ENCODE measurements at places on chromosomes 2 and 18.

DNA sequence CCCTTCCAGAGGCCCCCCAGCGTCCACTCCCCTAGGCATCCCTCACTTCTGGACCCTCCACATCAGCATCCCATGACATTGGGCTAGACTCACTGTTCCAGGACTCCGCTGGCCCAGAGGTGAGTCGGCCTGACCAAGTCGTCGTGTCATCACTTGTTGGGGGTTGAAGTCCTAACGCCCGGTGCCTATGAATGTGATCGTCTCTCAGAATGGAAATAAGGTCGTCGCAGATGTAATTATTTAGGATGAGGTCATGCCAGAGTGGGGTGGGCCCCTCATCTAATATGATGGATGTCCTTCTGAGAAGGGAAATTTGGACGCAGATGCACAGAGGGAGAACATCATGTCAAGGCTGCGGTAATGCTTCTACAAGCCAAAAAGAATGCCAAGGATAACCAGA is 142.7 kb downstream of the AGAP1 start:
- DNase-seq = no peak

GRCh38 chr18:78239090-78239457 is 740.5 kb upstream of the SALL3 start:
- no peak for DNase-seq

GRCh38 chr2:165678882-165679281 is 115.2 kb downstream of the GALNT3 start:
- no peak for DNase-seq

GRCh38 chr18:36153203-36153602 is 23.5 kb downstream of the ELP2 start:
- DNase-seq = no peak

DNA sequence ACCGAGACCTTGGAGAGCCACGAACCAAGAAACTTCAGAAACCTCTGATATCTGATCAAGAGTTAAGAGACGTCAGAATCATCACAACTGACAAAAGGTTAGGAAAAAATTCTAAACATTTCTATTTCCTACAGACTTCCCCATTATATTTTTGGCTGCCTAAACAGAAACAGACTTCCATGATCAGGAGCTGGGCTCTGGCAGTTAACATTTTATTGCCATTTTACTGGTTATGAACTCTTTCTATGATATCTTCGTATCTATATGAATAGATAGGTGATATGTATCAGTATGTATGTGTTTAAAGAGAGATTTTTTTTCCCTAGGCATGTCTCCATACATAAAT is 31.1 kb upstream of the PPP1R1C start:
- no peak for DNase-seq

- no peak for DNase-seq
These were observed 10.7 kb upstream of the ADCY3 start for GRCh38 chr2:24930768-24931167.

DNA sequence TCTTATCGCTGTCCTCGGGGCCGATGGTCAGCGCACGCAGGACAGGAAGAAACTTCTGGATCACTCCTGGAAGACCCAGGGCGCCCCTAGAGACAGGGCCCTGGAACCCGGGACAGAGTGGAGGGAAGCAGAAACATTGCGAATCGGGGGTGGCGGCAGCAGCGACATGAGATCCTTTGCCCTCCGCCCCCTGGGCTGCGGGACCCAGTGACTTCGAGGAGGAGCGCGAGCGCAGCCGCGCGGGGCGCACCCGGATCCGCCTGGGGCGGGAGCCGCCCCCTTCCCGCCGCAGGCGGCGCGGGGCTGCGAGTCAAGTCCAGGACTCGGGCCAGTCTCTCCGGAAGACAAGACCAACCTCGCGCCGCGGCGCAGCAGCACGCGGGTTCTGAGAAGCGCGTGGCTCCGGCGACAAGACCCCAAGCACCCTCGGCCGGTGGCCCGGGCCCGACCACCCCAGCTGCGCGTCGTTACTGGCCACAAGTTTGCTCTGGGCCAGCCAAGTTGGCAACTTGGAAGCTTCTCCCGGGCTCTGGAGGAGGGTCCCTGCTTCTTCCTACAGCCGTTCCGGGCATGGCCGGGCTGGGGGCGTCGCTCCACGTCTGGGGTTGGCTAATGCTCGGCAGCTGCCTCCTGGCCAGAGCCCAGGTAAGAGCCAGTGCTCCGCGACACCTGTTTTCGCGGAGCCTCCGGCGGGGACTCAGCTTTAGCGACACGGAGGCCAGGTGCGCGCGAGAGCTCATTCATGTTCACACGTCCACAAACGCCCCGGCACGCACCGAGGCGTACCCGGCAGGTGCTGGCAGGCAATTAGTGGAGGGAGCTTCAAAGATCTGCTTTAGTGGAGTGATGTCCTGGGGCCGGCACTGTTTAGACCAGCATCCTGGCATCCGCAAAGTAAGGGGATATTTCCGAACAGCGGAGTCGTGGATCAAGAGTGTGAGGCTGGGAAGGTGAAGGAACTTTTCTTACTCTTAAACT is at the start of gene PTH2R:
Gene PTH2R (plus strand): TSS at position 319 of the 978 bp plus-strand sequence. CDS start 252 bp downstream, at position 571.
- no peak for DNase-seq

GRCh38 chr2:240618776-240619175 is 6.5 kb upstream of the GPR35 start:
- no peak for DNase-seq

DNA sequence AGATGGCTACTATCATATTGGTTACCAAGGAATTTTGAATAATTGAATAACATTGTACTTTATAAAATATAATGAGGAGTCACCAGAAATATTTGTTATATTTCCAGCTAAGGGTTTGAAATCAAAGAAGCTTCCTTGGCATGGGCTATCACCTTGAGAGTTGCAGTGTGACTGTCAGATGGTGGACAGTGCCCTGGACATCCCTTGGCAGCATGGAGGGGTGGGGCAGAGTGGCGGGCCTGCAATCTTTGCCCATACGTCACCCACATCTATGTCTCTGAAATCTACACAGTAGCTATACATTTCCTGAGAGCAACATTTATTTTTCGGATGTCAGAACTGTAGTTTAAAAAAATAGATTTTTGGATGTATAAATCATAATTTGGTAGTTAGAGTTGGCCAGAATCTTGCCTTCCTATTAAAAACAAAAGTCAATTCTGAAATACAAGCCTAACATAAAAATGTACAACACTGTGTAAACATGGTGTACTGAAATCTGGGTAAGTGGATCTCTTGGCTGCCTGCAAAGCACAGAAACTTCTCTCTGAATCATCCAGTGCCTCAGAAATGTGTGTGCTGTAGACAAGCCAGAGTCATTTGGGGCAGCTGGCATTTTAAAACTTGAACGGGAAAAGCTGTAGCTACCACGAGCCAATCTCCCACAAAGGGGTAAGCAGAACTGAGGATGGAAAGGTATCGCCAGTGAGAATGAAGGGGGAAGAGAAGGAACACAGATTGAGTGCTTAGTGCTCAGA is 124.2 kb upstream of the ARHGAP28 start:
- DNase-seq = no peak

DNA sequence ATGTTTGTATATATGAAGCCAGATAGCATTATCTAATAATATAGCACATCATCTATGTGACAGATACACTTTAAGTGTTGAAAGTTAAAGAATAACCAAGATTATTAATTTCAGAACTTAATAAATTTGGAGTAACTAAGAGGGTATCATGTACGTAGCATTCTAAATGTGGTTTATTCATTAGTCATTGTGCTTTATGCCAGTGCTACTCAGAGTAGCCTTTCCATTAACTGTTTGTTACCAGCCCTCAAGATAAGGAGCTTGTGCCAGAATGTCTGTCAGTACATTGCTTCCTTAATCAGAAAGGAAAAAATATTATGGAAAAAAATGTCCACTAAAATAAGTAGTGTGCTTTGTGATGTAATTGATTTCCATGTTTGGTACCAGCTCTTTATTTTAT is 94.9 kb upstream of the TWSG1 start:
- no peak for DNase-seq

DNA sequence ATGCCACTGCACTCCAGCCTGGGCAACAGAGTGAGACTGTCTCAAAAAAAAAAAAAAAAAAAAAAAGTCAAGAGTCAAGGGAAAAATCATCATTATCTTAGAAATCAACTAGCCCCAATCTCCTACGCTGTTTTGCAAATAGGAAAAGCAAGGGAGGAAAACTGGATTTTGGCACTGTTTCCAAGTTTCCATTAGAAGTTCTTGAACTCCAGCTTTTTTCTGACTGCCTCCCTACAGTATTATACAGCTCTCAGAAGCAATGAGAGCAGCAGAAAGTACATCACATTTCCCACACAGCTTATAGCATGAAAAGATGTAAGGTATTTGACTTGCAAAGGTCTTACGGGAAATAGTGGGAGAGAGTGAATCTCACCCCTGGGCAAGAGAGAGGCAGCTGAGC is 127.8 kb downstream of the OSR1 start:
- no peak for DNase-seq

- DNase-seq = no peak
These were observed 178.9 kb downstream of the LNPK start for GRCh38 chr2:175823002-175823706.

DNA sequence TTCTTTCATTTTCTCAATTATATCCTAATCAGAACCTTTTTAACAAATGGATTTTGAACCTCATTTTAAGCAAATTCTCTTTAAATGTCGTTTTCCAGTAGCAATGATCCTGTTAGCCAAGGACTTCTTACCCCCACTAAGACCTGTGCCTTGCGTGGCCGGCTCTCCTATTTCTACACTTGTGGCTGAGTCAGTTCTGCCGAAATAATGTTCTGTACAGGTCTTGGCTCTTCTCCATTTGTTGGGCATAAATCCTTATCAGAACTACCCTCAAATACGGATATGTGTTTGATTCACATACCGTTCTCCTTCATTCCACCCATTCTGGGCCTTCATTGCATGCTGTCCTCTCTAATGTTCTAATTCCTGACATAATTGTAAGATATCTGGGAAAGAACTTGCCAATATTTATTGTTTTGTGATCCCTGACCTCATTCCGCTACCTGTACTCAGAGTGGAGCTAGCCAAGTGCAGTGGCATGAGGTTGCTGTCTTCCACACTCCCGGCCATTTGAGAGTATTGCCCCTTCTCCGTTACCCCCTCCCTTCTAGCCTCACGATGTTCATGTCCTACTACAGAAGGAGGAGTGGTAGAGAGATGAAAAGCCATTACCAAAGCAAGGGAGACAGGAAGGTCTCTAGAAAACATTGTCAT is 78.7 kb downstream of the MYOM1 start:
- no peak for DNase-seq

- DNase-seq = no peak
These were observed 94.8 kb upstream of the B3GNT7 start for GRCh38 chr2:231300722-231301076.

GRCh38 chr2:191376981-191377629 is 131.9 kb downstream of the MYO1B start:
- DNase-seq = no peak

- no peak for DNase-seq
These were observed 78.2 kb downstream of the GBX2 start for GRCh38 chr2:236090027-236090382.

DNA sequence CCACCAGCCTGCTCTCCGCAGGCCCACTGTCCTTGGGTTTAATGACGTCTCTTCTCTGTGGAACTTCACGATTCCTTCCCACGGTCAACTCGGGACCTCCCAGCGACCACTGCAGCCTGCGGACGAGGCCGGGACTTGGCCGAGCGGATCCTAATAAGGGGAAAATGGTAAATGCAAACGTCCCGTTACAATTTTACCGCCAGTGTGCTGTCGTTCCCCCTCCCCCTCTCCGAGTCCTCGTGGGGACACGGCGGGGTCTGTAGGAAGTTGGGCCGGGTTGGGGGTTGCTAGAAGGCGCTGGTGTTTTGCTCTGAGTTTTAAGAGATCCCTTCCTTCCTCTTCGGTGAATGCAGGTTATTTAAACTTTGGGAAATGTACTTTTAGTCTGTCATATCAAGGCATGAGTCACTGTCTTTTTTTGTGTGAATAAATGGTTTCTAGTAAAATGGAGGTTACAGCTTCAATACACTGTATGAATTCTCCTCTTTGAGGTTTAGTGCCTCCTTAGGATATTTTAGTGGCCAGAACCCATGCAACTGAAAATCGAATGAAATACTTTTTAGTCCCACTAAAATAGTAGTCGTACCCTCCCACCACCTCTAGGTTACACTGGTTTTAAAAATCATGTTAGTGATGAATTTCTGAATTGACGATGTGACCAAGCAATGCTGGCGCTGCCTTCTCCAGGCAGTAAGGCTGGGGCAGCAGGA is 2.3 kb downstream of the HOXD11 start:
- no peak for DNase-seq

DNA sequence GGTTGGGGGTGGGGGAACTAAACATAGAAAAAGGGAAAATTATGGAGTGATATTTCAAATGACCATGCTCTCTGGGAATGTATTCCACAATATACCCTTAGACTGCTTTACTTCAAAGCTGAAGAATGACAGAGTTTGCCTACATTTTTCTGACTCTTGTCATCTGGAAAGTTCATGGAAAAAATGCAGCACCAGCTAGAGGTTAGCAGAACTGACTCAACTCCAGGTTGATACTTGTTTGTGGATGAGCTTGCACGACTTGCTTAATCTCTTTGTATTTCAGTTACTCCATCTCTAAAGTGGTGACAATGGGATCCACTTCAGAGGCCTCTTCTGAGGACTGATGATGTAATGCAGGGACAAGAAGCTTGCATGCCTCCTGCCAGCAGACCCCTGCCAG is 824.0 kb upstream of the ID2 start:
- DNase-seq = no peak

- DNase-seq = no peak
These were observed 202.5 kb downstream of the CTNNA2 start for GRCh38 chr2:79715338-79715737.

DNA sequence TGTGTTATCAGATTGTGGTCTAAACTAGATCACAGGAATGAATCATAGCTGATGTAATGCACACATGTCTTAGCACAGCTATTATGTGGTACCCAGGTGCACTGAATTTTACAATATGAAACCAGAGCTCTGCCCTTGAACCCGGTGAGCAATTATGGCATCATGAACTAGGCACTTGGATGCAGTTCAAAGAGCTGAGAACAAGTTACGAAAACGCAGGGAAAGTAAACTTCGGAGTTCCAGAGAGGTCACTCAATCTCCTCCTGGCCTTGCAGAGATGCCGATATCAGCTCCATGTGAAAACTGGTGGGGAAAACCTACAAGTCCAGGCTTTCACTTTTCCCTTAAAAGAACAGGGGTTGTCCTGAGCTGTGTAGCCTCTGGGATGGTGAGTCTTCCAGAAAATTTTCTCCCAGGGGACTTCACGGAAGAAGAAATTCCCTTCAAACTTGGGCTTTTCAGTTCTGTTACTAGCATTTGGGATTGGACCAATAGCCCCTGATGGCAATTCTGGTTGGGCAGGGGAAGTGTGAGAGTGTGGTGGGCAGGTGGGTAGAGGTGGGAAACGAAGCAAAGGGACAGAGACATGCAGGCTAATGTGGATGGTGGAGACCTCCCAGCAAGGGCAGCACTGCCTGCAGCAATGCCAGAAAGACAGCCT is 71.1 kb upstream of the SH3BP4 start:
- no peak for DNase-seq

GRCh38 chr18:39558658-39559057 is 1993.1 kb upstream of the CELF4 start:
- DNase-seq = no peak

DNA sequence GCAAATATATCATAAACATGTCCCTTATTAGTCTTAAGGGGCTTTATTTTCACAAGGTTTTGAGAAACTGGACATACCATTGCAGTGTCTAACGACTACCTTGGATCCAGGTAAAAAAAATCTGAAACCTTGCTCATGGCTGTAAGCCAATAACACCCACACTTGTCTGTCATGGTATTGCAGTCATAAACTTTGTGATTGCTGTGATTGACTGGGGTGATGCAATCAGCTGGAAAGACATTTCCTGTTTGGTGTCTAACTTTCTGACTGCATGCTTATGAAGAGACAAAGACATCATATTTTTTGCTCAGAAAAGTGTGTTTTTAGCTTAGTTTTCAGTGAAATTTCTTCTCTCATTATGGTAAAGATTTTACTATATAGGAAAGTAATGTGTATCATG is 635.0 kb downstream of the TSN start:
- DNase-seq = no peak

GRCh38 chr2:217027414-217027813 is 167.6 kb upstream of the TNP1 start:
- no peak for DNase-seq

Measured in breast epithelium (tissue), 4 donors.